ENCODE measurements at places on chromosomes 6 and 20.
A peak's percentile ranks its signal among the peaks of the same experiment; 100 is the strongest.

DNA sequence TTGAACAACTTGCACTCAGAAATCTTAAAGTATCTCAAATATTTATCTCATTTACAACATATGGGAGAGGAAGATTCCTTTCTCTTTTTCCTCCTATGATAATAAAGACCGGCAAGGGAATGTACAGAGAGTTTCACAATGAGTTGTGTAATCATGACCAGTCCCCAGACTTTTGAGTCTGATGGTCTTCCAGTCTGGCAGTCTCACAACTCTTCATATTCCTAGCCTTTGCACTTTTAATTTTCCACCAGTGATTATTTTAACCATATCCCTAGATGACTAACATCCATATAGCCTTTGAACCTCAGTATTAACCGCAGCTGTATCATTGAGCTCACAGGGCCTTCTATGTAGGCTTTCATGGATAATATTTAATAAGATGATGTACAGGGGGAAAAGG lies 278.5 kb downstream of the KHDC1L start:
- no peak for DNase-seq

- no peak for DNase-seq
These were observed 277.9 kb upstream of the IRAK1BP1 start for GRCh38 chr6:78589436-78589835.

DNA sequence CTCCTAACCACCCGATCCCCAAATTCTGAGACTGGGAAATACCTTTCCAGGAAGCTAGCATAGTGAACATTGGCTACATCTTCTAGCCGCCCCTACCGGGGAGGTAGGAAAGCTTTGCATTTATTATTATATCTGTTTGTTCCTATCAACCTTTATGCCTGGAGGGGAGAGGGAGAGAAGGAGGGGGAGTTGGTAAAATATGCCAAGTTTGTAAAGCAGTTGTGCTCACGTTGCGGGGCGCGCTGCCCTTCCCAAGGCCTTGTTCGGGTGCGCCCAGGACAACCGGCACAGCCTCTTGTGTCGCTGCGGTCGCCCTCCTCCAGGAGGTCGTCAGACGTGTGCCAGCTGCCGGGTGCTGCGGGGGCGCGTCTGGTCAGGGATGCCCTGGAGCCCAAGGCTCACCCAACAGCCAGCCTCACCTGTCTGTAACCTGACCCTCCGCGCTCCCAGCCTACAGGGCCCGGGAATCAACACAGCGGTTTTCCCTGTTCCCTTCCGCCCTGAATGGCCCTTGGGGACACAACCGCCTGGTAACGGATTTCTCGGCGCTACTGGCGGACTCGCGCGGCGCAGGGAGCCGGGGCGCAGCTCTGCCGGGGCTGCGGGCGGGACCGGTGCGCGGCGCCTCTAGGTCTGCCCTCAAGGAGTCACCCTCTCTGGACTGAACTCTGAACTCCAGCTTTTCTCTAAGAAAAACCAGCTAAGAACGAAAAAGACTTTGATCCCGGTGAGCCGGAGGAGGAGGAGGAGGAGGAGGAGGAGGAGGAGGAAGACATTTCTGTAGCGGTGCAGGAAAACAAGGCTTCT lies 1.1 kb upstream of the OVOL2 start:
- no peak for DNase-seq

DNA sequence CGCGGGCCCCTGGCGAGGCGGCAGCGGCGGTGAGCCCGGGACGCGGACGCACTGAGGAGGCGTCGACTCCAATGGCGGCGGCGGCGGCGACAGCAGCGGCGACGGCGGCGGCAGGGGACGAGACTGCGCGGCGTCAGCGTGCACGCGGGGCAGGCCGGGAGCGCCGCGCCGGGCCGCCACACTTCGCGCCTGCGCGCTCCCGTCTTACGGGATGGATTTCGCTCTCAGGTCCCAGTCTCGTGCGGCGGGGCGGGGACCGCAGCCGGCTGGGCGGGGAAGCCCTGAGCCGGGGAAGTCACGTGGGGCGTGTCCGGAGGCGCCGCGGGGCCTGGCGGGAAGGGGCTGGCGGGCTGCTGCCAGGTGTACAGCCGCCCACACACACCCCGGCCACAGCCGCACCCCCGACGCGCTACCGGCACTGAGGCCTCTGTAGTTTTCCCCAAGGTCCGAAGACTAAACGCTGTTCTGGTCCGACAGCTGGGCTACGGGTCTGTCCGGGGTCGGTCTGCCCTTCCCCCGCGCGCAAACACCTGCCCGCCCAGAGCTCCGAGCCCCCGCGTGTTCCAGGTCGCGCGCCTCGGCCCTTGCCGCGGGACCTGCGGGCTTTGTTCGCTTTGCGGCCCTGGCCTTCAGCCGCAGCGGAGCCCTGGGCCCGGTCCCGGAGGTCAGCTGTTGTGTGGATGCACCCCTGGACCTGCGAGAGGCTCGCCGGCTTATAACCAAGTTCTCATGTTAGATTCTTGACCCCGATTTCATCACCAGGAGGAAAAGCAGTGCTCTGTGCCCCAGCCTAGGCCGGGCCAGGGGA lies at the start of gene YTHDF1:
Gene YTHDF1, minus strand, starts transcription at position 91 of the 808 bp plus-strand sequence. CDS start 239 bp downstream, outside the sequence.
- peak; percentile 91 for DNase-seq

DNA sequence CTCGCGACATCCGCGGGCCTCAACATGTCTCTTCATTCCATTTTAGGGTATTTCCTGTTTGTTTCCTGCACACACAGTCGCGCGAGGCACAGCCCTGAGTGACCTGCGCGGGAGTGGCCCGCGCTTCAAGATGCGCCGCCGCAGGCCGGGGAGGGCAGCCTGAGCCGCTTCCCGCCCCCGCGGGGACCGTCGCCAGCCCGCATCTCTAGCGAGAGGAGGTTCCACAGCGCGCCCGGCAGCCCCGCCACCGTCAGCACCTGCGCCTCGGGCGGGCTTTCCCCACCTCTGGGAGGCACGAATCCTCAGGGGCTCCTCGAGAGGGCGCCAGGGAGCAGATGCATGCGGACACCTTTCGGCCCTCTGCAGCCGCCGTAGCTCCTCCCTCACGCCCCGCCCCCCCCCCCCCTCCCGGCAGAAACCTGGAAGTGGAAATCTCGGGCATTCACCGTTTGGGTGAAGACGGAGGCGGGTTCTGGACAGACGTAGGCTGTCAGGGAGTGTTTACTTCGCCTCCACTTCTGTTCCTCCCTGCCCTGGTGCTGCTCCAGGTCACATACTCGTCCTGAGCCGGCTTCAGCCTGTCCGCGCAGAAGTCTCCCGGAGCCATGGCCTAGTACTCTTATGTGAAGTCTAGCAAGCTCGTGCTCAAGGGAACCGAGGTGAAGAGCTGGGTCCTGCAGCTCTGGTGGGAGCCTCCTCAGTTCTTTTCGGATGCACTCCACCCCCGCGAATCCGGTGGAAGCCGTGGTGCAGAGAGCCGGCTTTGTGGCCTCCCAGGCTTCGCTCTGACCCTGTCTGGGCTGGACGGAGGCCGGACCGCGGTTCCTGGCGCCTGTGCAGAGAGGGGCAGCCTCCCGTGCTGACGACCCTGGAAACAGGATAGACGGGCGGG lies 880.5 kb upstream of the DEFB115 start:
- peak; percentile 87 for DNase-seq

DNA sequence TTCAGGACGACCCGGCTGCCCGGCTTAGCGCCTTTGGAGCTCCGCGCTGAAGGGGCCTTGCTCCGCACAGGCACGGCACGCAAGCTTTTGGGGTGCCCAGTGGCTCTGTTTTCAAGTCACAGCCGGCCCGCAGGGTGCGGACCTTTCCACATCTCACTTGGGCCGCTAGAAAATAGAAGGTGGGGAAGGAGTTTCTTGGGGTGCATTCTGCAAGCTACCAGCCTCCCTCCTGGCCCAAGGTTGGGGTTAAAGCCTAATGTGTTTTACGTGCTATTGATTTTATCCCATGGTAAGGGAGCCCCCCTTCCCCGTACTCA lies 561 bp downstream of the KAT14 start:
- no peak for DNase-seq

All from occipital lobe (tissue), 3 donors.